ENCODE measurements at places on chromosomes 6 and 20.

DNA sequence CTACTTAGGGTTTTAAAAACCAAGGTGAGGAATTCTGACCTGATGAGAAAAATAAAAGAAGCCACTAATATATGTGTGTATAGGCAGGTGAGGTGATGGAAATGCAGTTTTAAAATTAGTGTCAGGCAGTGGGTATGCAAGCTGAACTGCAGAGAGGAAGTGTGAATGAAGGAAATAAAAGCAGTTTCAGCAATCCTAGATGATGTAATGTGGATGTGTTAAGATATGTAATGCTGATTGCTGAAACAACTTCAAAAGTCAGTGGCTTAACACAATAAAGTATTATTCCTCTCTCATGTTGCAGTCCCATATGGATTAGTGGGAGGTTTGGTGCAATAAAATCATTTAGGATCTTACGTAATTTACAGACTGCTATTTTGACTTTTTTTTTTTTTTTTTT is 119.9 kb upstream of the ASCC3 start:
- no peak for DNase-seq

DNA sequence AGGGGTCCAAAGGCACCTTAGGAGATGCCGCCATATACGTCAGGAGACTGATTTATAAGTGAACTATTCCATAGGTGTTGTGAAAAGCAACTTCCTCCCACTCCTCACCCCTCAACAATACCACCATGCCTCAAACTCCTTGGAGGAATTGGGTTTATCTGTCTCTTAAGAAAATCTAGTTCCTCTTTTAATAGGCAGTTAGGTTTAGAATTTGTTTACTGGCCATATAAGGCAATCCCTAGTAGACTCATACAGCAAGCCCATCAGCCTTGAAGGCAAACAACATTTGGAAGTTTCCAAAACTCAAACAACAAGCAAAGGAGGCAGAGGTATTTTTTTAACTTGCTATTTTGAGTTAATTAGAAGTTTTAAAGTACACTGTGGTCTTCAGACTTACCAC is 66.1 kb downstream of the PRND start:
- DNase-seq = no peak

DNA sequence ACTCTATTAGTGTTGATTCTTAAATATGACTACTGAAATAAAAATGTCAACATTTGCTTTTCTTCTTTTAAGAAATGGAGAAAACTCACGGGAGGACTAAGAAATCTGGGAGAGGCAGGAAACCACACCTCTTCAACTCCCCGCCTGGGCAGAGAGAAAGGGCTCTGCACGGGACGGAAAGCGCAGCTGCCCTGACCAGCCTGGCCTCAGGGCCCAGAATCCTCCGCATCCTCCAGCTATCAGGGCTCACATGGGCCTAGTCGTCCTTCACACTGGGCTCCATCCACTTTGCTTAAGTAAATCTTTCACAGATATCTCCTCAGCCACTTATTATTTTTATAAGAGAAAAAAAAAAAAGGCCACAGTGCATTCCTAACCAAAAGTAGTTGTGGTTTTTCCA is 215.1 kb downstream of the TBXT start:
- no peak for DNase-seq

GRCh38 chr6:90468080-90468479 is 118.8 kb downstream of the MAP3K7 start:
- DNase-seq = peak; percentile 72

GRCh38 chr6:35610830-35611229 is 77.9 kb downstream of the FKBP5 start:
- DNase-seq = no peak

GRCh38 chr6:79064635-79065034 is 13.4 kb downstream of the PHIP start:
- no peak for DNase-seq

DNA sequence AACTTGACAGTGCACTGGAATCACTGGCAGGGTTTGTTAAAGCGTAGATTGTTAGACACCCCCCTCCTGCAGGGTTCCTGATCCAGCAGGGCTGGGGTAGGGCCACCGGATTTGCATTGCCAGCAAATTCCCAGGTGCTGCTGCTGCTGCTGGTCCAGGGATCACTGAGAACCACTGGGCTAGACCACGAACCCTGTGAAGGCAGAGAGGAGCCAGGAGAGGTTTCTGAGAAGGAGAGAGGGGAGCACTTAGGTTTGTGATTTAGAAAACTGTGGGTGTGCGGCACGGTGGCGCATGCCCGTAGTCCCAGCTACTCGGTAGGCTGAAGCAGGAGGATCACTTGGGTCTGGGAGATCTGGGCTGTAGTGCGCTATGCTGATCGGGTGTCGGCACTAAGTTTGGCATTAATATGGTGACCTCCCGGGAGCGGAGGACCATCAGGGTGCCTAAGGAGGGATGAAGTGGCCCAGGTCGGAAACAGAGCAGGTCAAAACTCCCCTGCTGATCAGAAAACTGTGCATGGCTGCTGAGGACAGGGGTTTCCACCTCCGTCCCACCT is 53.6 kb upstream of the FAM83D start:
- no peak for DNase-seq

GRCh38 chr6:159754959-159755914 is 6.6 kb upstream of the ACAT2 start:
- no peak for DNase-seq

DNA sequence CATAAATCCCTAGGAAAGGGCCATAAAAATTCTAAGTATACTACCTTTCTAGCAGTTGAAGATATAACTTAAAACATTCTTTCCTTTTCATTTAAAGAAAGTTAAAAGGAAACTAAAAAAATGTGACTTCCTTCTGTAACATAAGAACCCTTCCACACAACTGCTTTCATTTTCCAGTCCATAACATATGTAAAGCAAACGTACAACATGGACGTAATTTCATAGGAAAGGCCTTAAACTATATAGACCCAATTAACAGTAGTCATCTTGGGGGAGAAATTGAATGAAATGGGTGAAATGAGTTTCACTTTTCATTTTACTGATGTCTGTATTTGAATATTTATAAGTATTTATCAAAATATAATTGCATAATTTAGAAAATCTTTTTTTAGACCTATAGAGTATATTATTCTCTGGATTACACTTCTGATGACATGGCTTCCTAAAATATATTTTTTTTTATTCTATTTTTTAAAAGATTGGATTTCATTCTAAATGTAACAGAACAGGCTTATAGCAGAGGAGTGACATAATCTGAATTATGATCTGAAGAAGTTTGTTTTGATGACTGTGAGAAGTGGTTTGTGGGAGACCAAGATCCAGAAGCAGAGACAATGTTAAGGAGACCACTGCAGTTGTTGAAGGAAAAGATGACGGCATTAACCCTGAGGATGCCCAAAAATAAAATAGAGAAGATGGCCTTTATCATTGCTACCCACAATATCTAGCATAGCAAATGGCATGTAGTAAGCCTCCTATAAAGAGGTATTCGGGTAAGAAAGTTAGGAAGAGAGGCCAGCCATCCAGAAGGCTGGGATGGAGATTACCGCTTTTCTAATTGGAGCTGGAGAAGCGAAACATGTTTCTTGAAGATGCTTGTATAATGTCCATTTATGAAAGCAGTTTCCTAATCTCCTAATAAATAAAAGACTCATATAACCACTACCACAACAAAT is 260.4 kb downstream of the PTPRK start:
- DNase-seq = no peak

GRCh38 chr6:154161689-154162088 is 122.6 kb downstream of the OPRM1 start:
- no peak for DNase-seq

DNA sequence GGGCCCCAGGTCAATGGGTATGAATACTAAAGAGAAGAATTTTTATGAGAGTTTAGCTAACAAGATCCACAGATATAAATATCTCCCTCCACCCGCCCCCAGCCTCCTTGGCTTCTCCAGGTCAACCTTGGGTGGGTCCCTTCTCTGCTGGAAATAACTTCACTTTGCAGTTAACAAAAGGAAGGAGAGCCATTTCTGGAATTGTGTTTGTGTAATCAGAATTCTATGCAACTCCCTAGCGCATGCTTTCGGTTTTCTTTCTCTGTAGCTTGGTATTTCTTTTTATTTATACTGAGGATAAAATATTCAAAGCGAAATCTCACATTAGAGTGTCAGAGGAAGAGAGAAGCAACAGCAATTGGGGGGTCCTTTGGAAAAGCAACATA is 27.1 kb downstream of the RIPOR2 start:
- peak; percentile 66 for DNase-seq

DNA sequence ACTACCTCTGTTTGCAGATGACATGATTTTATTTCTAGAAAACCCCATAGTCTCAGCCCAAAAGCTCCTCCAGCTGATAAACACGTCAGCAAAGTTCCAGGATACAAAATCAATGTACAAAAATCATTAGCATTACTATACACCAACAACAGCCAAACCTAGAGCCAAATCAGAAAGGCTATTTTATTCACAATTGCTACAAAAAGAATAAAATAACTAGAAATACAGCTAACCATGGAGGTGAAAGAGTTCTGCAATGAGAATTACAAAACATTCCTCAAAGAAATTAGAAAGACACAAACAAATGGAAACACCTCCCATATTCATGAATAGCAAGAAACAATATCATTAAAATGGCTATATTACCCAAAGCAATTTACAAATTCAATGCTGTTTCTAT is 65.6 kb upstream of the HTR1E start:
- no peak for DNase-seq

DNA sequence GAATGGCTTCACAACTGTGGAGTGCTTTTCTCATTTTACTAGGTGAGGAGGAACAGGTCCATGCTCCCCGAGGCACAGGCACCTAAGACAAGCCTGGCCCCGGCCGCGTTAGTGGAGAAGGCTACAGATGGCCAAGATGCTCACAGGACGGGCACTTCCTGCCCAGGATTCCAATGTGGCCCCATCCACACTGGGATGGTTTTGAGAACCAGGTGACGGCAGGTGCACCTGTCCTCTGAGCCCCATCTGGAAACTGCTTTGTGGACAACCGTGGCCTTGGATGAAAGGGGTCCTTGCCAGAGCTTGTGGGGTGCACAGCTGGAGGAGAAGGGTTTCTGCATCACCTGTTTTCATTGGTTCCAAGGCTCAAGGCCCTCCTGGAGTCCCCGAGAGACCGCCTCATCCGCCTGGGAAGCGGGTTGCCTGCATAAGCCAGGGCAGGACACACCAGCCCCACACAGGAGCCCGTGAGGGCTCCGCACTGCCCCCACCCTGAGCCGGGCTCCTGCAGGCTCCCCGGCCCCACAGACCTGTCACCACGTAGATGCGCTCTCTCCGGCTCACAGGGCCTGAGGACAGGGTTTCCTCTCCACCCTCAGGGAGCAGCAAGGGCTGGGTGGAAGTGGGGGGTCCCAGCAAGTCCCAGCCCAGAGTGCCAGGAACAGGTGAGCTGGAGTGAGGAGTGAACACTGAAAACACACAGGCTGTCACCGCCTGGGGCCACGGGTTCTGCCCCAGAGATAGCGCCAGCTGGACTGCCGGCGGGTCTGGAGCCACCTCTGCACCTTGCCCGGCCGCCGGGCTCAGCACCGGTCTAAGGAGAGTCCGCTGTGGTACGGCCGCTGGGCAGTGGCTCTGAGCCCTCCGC is 18.3 kb downstream of the NTSR1 start:
- no peak for DNase-seq

DNA sequence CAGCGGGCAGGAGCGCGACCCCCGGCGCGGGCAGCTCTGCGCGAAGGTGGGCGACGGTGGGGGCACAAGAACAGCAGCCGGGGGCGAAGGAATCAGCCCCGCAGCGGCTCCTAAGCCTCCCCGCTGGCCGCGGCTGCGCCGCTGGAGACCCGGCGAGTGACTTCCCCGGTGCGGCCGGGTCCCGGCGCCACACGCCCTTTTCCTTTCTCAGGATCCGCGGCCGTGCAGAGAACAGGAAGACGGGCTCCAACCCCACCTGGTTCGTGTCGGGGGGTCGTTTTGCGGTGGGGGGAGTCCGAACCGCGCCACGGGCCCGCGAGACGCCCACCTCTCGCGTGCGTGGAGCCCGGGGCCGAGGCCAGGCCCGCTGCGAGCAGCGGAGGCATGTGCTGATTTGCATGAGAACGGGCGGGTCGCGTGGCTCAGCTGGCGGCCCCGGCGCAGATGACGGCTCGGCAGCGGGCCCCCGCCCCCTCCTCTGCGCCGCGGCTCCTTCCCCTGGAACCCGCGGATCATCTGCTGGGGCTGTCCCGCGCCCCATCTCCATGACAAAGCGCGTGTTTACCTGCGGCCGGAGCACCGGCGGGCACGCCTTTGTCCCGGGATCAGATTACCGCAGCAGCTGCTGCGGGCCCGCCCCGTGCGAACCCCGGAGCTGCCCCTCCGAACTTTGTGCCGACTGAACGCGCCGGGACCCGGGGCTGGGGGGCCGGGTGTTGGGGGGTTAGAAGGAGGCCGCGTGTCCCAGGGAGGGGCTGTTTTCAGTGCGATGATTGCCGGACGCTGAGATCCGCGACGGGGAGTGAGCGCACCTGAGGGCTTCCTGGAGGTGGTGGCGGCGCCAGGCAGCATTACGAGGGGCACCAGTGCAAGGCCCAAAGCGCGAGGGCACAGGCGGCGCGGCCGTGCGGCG is 4.9 kb upstream of the DLL1 start:
- no peak for DNase-seq

GRCh38 chr6:69974193-69974592 is 107.8 kb downstream of the COL19A1 start:
- DNase-seq = no peak

DNA sequence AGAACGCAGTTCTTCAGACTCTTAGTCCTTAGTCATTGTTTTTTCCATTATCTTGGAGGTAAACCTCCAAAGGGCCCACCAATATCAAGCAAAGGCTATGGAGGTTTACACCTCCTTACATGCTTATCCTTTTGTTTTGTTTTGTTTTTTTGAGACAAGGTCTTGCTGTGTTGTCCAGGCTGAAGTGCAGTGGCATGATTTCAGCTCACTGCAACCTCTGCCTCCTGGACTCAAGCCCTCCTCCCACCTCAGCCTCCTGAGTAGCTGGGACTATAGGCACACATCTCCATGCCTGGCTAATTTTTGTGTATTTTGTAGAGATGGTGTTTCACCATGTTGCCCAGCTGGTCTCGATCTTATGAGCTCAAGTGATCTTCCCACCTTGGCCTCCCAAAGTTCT is 26.3 kb downstream of the ADGRG6 start:
- no peak for DNase-seq

- DNase-seq = peak; percentile 24
Measured at GRCh38 chr6:44415873-44416502, 28.5 kb downstream of the CDC5L start.

DNA sequence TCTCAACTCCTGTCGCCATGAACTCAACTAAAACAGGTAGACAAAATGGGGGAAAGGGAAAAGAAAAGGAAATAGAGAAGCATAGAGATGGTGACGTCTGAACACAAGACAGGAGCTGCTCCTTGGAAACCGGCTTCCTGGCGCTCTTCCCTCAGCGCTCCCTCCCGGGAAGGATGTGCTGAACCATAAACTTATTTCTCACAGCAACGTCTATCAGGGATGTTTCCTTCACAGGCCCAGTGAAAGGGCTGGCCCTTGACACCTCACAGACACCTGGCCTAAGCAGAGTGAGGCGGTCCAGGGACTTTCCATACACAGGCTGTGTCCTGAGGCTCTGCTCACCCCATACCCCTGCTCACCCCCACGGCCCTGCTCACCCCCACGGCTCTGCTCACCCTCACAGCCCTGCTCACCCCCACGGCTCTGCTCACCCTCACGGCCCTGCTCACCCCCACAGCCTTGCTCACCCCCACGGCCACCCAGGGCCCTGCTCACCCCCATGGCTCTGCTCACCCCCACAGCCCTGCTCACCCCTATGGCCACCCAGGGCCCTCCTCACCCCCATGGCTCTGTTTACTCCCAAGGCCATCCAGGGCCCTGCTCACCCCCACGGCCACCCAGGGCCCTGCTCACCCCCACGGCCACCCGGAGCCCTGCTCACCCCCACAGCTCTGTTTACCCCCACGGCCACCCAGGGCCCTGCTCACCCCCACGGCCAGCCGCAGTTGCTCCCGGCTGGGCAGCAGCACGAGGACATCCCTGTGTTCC is 653 bp downstream of the FRMD1 start:
- DNase-seq = no peak

Measured in fibroblast of skin of right biceps (primary cell).